ENCODE measurements at places on chromosomes 12 and 14. TPM values are rescaled to one million over a fixed set of nuclear protein-coding genes. Genes with fewer than 3 reads are reported as not detected.

DNA sequence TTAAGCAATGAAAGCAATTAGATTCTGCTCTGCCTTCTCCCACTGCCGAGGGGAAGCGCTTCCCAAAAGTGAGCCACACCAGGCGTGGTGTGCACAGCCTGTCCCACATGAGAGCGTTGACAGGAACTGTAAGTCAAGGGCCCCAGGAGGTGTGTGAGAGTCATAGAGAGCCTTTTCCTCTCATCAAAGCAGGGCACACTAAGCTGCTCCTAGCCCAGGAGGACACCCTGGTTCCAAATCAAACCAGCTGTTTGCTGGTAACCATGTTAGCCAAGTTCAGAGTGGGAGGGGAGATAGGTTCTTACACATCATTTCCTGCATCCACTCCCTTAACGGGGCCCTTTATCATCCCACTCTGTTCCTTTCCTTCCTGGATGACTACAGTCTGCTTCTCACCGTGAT lies 98.3 kb downstream of the SPTSSA start:
- no peak for DNase-seq

- no peak for DNase-seq
Measured at GRCh38 chr14:65210118-65210821, 108.0 kb upstream of the MAX start.

GRCh38 chr12:116490471-116490870 lies 68.7 kb upstream of the MAP1LC3B2 start:
- no peak for DNase-seq

DNA sequence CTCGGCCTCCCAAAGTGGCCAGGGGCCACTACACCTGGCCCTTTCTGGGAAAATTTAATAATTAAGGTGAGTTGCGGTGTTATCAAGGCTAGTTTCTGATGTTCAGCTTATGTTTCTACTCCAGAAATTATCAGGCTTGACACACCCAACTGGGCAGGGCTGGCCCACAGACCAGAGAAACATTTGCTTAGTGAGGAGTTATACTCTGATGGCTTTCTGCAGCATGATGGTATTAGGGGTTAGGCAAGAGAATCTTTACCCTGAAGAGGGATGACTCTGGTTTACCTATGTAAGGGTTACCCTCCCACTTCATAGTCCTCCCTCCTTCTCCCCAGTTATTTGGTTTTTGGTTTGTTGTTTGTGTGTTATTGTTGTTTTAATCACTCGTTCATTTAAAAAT lies 24.5 kb upstream of the HECTD1 start:
- DNase-seq: no peak

The SLC10A1 gene
- total RNA-seq: not detected

The POTEG gene
- not detected for total RNA-seq

The PCED1B gene
- total RNA-seq: 3.3 TPM

The NEUROD4 gene
- total RNA-seq: not detected

The CLEC14A gene
- total RNA-seq: not detected

The ATL1 gene
- total RNA-seq: 3.2 TPM
